ENCODE measurements at places on chromosomes 12 and 14. TPM values are rescaled to one million over a fixed set of nuclear protein-coding genes. Genes with fewer than 3 reads are reported as not detected.

DNA sequence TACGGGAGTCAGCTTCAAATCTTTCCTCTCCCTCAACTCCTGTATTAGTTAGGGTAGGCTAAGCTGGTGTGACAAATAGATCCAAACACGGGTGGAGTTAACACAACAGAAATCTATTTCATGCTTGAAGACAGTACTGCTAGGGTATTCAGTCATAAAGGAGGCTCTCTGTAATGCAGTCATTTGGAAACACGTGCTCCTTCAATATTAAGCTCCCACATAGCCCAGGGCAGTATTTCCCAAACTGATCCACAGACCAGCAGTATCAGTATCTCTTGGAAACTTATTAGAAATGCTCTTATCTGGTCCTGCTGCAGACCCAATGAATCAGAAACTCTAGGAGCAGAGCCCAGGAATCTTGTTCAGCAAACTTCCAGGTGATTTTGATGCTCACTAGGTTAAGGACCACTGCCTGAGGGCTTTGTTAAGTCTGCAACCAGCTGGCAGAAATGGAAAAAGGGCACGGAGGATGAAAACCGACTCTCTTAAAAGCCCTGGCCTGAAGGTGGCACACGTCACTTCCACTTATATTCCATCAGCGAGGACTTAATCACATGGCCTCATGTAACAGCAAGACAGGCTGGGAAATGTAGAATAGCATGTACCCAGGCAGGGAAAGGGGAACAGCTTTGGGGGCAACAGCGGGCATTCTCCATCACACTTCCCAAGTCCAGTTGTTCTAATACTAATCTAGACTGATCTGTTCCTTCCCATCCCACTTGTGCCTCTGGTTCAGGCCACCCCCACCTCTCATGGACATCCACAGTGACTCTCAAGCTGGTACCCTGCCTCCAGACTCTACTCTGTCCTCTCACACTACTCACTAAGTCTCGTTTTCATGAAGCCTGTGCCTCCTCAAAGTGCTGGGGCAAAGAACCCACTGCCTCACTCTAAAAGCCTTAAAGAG is 38.2 kb upstream of the RIC8B start:
- DNase-seq = no peak

- peak; percentile 37 for DNase-seq
Measured at GRCh38 chr14:99644723-99645544, at the start of gene HHIPL1. TSS of gene HHIPL1 (plus strand) at chr14:99645129. CDS start at chr14:99645208, 79 bp downstream.

GRCh38 chr14:87002776-87003175 is 990.2 kb downstream of the GALC start:
- no peak for DNase-seq

GRCh38 chr14:59241121-59241520 is 52.7 kb downstream of the DAAM1 start:
- no peak for DNase-seq

DNA sequence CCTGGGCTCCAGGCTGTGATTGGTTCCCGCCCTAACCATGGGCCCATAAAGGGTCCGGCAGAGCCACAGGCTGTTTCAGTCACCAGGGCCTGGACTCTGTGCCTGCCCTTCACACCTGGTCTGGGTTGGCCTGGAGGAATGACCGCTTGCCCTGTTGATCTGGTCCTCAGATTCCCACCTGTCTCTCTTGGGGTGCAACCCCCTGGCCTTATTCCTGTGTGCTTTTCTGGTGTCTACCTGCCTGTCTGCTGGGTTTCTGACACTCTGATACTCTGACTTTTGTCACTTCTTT is 2.9 kb upstream of the KRT83 start:
- DNase-seq = no peak

- no peak for DNase-seq
Measured at GRCh38 chr12:78316631-78317468, 486.2 kb downstream of the NAV3 start.

The PLCZ1 gene
- polyA plus RNA-seq = not detected

The LPAR5 gene
- polyA plus RNA-seq = 3.5 TPM

All from heart left ventricle (tissue), 16 donors.